ENCODE measurements at places on chromosomes 6 and 20. TPM values are rescaled to one million over a fixed set of nuclear protein-coding genes. Genes with fewer than 3 reads are reported as not detected.
A peak's percentile ranks its signal among the peaks of the same experiment; 100 is the strongest.

DNA sequence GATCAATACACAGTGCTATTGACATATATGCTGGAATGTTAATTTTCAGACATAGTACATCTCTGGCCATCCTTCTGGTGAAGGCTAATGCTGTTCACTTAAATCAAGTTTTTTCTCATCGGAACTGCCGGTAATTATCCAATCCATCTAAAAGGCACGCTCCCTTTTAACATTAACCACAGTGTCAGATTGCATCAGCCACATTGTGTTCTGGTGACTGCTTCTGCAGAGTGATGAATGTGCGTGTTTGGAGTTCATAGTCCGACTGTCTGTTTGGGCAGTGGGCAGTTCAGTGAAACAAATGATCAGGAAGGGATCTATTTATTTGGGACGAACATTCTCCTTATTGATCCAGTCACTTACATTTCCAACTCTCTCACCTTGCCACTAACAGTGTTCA, 49.5 kb downstream of the SOBP start:
- H3K27me3 ChIP-seq = no peaks in the 10 kb centered on the region
- no peak overlapping the region for H3K27ac ChIP-seq

- H3K36me3 ChIP-seq = no peaks in the 10 kb centered on the region
- no peak for DNase-seq
- H3K4me3 ChIP-seq = no peak overlapping the region
- H3K27ac ChIP-seq = no peak overlapping the region
- H3K27me3 ChIP-seq = no peaks in the 10 kb centered on the region
- H3K4me1 ChIP-seq = no peaks in the 10 kb centered on the region
Observed at GRCh38 chr20:25439328-25439727, 31.9 kb downstream of the GINS1 start.

GRCh38 chr6:56187686-56188085, 59.7 kb downstream of the COL21A1 start:
- H3K27ac ChIP-seq = no peak overlapping the region
- no peak overlapping the region for H3K4me3 ChIP-seq
- DNase-seq = no peak
- H3K27me3 ChIP-seq = no peaks in the 10 kb centered on the region
- H3K4me1 ChIP-seq = no peaks in the 10 kb centered on the region

DNA sequence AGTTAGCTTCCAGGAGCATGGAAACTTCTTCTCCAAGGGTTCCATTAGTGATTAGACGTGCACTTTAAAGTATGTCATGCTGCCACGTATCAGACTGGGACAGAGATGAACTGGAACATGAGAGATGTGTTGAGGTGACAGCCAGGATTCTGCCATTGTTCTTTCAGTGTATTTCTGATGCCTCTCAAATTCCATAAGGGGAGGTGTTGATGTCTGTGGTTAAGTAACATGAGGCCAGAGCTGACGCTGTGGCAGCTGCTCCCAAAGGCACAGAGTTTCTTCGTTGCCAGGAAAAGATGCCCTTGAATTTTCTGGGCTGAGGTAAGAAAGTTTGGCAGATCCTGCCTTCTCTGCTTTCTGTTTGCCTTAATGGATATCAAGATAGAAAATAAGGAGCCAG, 63.5 kb downstream of the TRMT6 start:
- no peaks in the 10 kb centered on the region for H3K36me3 ChIP-seq
- H3K27me3 ChIP-seq = no peaks in the 10 kb centered on the region

DNA sequence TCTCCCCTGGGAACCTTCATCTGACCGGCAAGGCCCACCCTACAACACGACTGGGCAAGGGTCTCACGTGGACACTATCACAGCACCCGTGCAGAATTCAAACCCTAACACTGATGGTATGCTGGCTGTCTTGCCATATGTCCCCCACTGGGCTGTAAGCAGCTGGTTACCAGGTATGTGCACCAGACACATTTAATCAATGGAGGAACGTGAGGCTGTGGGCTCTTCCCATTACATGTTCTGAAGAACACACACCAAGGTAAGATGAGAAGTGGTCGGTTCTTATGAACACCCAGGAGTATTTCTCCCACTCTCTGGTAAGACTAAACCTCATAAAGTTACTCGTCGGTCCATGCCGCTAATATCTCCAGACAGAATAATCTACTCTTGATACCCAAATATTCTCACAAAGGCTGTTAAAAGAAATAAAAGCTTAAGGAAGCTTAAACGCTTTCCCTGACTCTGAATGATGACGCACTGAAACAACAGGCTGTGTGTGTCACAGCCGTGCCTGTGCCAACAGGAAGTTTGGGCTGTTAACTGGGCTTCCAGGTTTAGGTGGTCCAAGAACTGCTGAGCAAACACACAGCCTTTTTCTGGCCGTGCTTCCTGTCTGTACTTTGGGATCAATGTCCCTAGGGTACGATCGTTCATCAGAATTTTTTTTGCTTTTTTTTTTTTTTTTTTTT, 75.3 kb downstream of the SLC23A2 start:
- peak overlapping the region; percentile 10 for H3K4me3 ChIP-seq
- no peaks in the 10 kb centered on the region for H3K4me1 ChIP-seq
- no peaks in the 10 kb centered on the region for H3K27me3 ChIP-seq
- peak overlapping the region; percentile 79 for H3K27ac ChIP-seq
- no peaks in the 10 kb centered on the region for H3K36me3 ChIP-seq
- DNase-seq = no peak

DNA sequence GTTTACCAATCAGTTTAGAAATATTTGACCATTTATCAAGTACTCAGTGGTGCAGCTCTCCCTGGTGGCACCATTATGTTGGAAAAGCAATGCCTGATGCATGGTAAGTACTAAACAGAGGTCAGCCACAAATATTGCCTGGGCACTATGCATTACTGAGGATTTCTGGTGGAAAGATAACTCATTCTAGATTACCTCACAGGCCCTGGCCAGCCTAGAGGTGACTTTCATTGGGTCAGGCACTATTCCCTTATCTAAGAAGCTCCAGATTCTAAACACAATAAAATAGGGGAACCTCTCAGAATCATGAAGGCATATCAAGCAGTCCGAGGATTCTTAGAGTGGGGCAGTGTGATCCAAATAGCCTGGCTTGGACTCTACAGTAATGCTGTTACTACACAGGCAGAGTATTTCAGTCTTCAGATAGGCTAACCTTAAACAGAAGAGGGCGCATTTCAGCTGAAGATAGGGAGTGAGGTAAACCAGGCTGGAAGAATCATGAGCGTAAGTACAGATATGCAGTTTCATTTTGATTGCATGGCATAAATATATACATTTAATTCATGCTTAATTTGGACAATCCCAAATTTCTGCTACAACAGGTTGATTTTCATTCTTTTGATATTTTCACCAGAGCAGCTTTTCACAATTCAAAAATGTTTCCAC, 12.1 kb downstream of the LGSN start:
- no peaks in the 10 kb centered on the region for H3K27me3 ChIP-seq
- H3K4me1 ChIP-seq = no peaks in the 10 kb centered on the region
- no peaks in the 10 kb centered on the region for H3K36me3 ChIP-seq
- no peak overlapping the region for H3K27ac ChIP-seq

DNA sequence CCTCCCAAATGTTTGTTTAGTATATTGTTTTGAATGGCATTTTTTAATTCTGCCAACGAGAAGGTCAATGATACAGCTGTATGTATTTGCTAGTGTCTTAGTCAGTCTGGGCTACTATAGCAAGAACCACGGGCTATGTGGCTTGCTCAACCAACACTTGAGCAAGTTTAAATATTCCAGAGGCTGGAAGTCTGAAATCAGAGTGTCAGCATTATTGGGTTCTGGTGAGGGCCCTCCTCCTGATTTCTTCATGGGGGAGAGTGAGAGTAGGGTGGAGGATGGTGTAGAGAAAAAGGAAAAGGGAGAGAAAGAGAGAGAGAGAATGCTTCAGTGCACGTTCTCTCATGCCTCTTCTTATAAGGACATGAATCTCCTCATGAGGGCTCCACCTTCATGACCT, 144.6 kb downstream of the TSHZ2 start:
- no peak for DNase-seq
- no peaks in the 10 kb centered on the region for H3K36me3 ChIP-seq
- H3K27ac ChIP-seq = no peak overlapping the region
- H3K27me3 ChIP-seq = no peaks in the 10 kb centered on the region
- H3K4me3 ChIP-seq = no peak overlapping the region

DNA sequence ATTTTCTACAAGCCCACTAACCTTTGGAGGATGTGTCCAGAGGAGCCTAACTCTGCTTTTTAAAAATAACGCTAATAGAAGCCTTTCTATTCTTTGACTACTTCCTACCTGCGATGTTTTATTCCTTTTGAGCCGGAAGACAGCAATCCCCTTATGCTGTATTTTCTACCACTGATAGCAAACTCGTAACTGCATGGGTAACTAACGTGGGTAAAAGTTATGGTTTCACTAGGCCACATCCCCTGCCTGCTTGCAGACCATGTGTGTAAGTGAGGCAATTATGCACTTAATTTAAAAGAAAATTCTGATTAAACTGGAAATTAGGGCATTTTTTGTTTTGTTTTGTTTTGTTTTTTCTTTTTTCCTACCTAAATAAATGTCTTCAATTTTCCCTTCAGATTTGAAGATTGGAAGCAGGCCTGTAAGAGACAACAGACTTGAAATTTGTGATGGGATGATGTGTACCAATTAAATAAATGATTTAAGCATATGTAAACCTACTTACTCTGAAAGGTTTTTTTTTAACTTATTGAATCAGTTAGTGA, 931 bp downstream of the UFL1 start:
- peak overlapping the region; percentile 94 for H3K27ac ChIP-seq
- H3K36me3 ChIP-seq = no peaks in the 10 kb centered on the region
- no peaks in the 10 kb centered on the region for H3K27me3 ChIP-seq
- H3K4me1 ChIP-seq = no peaks in the 10 kb centered on the region
- peak overlapping the region; percentile 87 for H3K4me3 ChIP-seq

DNA sequence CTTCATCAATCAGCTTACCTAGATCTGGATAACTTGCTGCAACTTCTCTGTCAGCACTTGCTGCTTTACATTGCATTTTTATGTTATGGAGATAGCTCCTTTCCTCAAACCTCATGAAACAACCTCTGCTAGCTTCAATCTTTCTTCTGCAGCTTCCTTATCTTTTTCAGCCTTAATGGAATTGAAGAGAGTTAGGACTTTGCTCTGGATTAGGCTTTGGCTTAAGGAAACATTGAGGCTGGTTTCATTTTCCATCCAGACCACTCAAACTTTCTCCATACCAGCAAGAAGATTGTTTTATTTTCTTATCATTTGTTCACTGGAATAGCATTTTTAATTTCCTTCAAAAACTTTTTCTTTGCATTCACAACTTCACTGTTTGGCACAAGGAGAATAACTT, 48.8 kb upstream of the PAK5 start:
- DNase-seq = no peak
- no peaks in the 10 kb centered on the region for H3K27me3 ChIP-seq
- no peak overlapping the region for H3K27ac ChIP-seq

- H3K4me1 ChIP-seq = no peaks in the 10 kb centered on the region
- H3K36me3 ChIP-seq = no peaks in the 10 kb centered on the region
- DNase-seq = no peak
- no peak overlapping the region for H3K27ac ChIP-seq
- H3K27me3 ChIP-seq = no peaks in the 10 kb centered on the region
Observed at GRCh38 chr6:157393669-157394327, 12.8 kb downstream of the ZDHHC14 start.

GRCh38 chr6:90301816-90302215, 5.2 kb upstream of the BACH2 start:
- H3K27ac ChIP-seq = no peak overlapping the region
- no peaks in the 10 kb centered on the region for H3K4me1 ChIP-seq
- H3K36me3 ChIP-seq = no peaks in the 10 kb centered on the region
- H3K4me3 ChIP-seq = no peak overlapping the region

DNA sequence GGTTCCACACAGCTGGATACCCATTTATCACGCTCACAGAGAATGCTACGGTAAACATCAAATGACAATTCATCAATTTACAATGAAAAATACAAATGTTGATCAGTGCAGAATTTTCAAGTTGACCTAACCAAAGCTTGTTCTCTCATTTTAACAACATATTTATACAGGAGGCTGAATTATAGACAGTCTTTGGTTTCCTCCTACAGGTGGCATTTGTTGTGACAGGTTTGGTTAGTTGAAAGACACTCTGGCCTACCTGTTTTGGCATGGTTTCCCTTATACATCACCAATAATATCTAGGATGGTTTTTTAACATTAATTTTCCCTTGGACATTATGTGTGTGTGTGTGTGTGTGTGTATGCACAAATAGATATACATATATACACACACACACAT, 642.5 kb upstream of the MMS22L start:
- H3K27ac ChIP-seq = no peak overlapping the region
- H3K4me3 ChIP-seq = no peak overlapping the region
- no peaks in the 10 kb centered on the region for H3K4me1 ChIP-seq
- no peak for DNase-seq
- no peaks in the 10 kb centered on the region for H3K27me3 ChIP-seq

DNA sequence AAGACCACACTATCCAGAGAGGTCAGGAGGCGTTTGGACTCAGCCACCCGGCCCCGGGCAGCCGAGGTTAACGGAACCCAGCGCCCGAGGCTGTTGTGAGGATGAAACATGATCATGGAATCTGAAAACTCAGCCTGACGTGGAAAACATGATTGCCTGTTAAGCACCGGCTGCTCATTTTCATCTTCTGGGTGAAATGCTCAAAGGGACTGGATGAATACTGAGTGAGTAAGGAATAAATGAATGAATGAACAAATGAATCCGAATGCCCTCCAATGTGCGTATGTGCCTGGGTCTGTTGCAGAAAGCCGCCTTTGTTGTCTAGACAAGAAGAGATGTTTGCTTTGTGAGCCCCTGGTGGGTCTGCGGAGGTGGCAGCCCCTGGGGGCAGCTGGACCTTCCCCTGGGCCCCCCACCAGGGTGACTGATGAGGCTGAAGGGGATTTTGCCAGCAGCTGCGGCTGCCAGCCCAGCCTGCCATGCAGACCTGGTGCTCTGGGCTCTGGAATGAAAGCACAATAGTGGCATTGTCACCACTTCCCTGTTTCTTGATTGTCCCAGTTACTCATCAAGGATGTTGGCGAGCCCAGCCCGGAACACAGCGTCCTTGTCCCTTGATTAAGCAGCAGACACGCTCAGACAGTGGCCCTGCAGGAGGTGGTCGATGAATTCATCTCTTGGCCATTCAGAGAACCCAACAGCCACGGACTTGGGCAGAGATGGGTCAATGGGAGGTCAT, 211.1 kb downstream of the ANKRD60 start:
- peaks cover 11% of the 10 kb centered on the region for H3K4me1 ChIP-seq
- DNase-seq = peak; percentile 81
- H3K27me3 ChIP-seq = no peaks in the 10 kb centered on the region
- H3K27ac ChIP-seq = peak overlapping the region; percentile 88
- H3K36me3 ChIP-seq = no peaks in the 10 kb centered on the region

GRCh38 chr20:24314053-24314452, 155.4 kb upstream of the SYNDIG1 start:
- H3K4me3 ChIP-seq = no peak overlapping the region
- no peak overlapping the region for H3K27ac ChIP-seq
- no peaks in the 10 kb centered on the region for H3K36me3 ChIP-seq
- DNase-seq = no peak
- no peaks in the 10 kb centered on the region for H3K27me3 ChIP-seq

ACTL10 gene
- total RNA-seq = 1.4 TPM

RNF39 gene
- 11.1 TPM for total RNA-seq

SLC44A4 gene
- total RNA-seq = 10.5 TPM

OSBPL2 gene
- 38.0 TPM for total RNA-seq

BMP7 gene
- total RNA-seq = 1.6 TPM

PI16 gene
- 14.9 TPM for total RNA-seq

PXDC1 gene
- total RNA-seq = 88.0 TPM
